ENCODE measurements at places on chromosomes 4 and X.

DNA sequence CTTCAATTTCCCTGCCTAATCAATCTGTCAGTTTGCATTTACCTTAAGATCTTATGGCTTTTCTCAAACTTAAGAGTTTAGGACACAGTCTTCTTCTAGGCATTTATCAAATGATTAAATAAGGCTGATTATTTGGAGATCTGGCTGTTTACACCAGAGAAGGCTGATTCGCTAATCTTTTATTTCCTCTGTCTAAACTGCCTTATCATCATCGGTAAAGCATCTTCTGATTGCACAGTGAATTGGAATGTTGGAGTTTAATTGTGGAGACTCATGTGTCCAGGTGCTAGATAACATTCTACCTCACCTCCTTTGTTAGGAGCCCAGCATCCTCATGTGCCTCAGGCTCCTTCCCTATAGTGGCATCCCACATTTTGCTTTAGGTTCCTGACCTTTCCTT is 100.3 kb upstream of the DDIT4L start:
- DNase-seq = no peak

GRCh38 chrX:65971151-65971550 is 68.7 kb downstream of the VSIG4 start:
- no peak for DNase-seq

- no peak for DNase-seq
These were observed 1577.7 kb upstream of the TENM3 start for GRCh38 chr4:180665481-180665880.

GRCh38 chr4:159003420-159004253 is 99.2 kb upstream of the RAPGEF2 start:
- no peak for DNase-seq

DNA sequence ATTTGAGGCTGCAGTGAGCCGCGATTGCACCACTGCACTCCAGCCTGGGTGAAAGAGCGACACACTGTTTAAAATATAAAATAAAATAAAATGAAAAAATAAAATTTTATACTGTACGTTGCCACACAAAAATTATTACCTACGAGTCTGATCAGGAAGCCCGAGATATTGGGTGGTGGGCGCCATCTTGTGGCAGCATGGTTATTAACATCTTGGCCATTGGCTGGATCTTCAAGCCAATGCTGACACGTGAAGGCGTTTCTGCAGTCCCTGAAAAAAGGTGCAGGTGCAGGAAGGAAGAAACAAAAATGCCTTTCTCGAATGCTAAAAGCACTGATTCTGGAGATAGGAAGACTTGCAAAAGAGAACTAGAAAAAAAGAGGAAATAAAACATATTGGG is 4.9 kb upstream of the TLR8 start:
- DNase-seq = peak; percentile 52

- no peak for DNase-seq
These were observed 951.5 kb upstream of the POU3F4 start for GRCh38 chrX:82556588-82556987.

- no peak for DNase-seq
These were observed 20.4 kb downstream of the BMP2K start for GRCh38 chr4:78796526-78796925.

DNA sequence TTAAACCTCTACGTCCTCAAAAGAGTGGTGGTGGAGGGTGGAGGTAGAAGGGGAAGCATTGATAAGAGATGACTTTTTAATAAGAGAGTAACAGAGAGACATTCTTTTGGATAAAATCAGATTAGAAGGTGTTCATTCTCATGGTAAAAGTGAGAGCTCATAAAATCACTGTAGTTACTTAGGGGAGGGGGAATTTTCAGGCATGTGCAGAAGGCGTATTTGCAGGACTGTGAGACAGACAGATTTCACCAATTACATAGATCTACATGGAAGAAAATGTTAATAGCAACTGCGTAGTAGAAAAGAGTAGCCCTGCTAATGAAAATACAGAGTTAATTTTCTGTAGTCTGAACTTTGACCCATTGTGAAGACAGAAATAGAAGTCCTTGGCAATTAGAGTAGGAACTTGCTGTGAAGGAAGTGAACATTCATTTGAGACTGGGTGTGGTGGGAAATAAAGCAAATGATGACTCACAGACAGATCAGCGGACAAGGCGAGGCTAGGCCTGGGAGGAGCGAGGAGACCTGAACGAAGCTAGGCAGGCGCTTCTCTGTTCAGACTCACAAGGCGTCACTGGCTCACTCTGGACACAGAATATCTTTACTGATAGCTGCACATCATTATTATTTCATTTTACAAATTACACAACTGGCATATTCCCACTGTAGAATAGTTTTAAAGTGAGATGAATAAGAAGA is 57.2 kb upstream of the FAM9C start:
- DNase-seq = peak; percentile 47

DNA sequence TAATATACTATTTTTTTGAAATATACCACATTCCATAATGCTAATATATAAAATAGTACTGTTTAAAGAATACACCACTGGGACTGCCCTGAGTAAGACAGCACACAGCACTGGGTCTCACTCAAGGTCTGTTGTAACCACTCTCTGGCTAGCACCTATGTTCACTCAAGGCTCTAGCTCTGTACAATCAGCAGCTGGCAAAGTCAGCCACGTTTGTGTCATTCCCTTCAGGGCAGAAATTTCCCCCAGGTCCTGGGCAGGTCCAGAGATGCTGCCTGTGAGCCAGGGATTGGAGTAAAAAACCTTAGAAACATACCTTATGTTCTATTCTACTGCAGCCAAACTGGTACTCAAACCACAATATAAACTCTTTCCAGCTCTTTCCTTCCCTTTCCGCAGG is 1160.2 kb upstream of the ADGRL3 start:
- no peak for DNase-seq

GRCh38 chr4:121817006-121817405 is 6.7 kb downstream of the CCNA2 start:
- DNase-seq = no peak

- no peak for DNase-seq
These were observed 382.4 kb upstream of the GALNT7 start for GRCh38 chr4:172786039-172786792.

DNA sequence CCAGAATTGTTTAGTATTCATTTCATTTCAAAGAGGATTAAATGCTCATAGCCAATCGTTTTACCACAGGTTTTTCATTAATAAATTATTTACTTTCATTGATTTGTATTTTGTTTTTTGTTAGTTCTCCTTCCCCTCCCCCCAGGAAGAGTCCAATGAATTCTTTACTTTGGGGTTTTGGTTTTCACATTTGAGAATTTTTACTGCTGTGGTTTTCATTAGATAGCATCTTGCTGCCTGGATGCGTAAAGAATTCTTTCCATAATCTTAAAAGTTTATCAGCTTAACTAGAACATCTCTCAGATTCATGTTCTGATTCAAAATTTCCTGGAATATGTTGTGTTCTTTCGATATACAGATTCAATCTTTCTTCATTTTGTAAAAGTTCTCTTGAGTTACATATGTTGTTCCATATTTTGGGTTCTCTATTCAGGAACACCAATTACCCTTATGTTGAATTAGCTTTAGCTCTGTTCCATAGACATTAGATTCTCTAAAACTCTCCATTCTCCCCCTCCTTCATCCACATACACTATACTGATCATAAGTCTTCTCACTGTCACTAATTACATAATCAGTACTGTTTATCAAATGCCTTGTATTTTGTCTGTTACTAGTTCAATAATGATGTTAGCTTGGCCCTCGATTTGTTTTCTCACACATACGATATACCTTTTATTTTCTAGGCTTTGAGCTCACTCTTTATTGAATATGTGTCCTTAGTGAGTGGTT is 184.4 kb downstream of the CAMK2D start:
- no peak for DNase-seq

- DNase-seq = no peak
These were observed 105.2 kb downstream of the UCHL1 start for GRCh38 chr4:41361794-41362526.

GRCh38 chrX:134236626-134237614 is at the start of gene CCDC160:
CCDC160 (plus strand) TSS chrX:134237182; CDS start chrX:134244801, 7,619 bp downstream.
- no peak for DNase-seq

GRCh38 chrX:150291014-150291413 is 72.1 kb upstream of the MAMLD1 start:
- DNase-seq = no peak

- DNase-seq = no peak
These were observed 296.4 kb upstream of the STS start for GRCh38 chrX:6851140-6851539.

- peak; percentile 21 for DNase-seq
These were observed 80.8 kb downstream of the HMGN5 start for GRCh38 chrX:81120936-81121371.

DNA sequence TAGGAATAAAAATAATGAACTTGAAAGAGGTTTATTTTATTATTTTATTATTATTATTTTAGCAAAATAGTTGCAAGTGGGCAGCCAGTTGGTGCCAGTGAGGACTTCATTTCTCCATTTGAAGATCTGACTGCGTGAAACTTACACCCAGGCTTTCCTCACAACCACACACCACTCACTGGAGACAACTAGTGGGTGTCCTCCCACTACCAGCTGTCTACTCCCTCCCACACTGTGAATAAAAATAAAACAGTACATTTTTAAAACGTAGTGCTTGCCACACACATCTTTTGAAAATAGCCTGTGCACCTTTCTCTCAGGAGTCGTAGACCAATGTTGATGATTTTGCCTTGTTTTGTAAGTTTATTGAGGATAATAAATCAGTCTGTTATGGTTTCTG is 7.4 kb downstream of the FGF13 start:
- DNase-seq = no peak
